ENCODE measurements at places on chromosomes 16 and 17.
A peak's percentile ranks its signal among the peaks of the same experiment; 100 is the strongest.

DNA sequence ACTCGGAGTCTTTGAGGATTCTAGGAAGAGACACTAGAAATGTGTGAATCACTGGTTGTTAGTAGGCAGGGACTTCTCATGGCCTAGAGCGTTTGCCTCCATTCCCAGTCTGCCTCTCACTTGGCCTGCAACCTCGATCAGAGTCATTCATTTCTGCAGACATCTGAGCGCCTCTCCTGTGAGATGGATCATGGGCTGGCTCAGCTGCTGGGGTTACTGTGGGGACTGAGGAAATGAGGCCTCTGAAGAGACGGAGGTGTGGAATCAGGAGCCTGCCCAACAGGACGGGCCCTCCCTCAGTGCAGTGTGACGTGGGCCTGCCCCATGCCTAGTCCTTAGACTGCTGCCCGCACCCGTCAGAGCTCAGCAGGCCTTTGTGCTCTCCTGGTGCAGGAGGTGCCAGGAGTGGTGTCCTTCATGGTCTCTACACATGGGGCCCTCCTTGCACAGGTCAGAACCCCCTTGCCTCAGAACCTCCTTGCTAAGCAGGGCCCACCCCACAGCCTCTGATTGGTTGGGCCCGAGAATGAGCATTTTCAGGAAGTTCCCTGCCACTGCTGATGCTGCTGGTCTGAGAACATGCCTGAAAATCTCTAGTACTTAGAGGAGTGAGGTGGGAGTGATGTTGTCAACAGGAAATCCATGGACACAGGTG is 99.4 kb downstream of the NPIPB11 start:
- no peak for DNase-seq

DNA sequence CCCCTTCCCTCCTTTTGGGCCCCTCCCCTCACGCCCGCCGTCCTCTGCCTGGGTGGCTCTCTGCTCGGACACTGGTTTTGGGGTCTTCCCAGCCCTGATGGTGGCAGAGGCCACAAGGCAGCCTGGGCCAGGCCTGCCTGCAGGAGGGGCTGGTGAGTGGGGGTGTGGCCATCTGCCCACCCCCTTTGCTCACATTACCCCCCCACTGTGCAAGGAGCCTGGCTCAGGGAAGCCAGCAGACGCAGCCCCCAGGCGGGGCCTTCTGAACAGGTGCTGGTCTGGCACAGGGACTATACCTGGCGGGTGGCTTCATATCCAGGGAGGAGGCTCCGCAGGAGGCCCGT is 10.7 kb upstream of the ZFPM1 start:
- DNase-seq = no peak

GRCh38 chr16:65744401-65744800 is 622.1 kb upstream of the CDH5 start:
- DNase-seq = no peak

GRCh38 chr16:88905563-88905962 is 39.1 kb upstream of the PABPN1L start:
- DNase-seq = no peak

DNA sequence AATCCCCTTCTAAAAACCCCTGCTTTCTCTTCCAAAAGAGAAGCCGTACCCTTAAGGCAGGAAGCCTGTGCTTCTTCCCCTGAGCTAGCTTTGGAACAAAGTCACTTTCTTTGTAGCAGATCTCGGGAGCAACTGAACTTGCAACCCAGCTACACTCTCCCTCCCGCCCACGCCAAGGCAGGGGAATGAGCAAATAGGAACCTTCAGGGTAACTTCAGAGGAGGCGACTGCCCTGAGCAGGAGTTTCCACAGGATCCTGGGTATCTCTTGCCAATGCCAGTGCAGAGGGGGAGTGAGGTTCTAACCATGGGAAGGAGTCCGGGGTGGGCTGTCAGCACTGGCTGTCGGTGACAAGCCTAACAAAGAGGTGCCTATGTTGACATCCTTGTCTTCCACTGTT is 5.9 kb upstream of the PIRT start:
- DNase-seq = no peak

- no peak for DNase-seq
Observed at GRCh38 chr17:81831563-81831956, 1.5 kb downstream of the MCRIP1 start.

- DNase-seq = no peak
Observed at GRCh38 chr16:31305219-31305618, 45.4 kb downstream of the ITGAM start.

- peak; percentile 52 for DNase-seq
Observed at GRCh38 chr17:17783116-17783824, 53.5 kb downstream of the SREBF1 start.

DNA sequence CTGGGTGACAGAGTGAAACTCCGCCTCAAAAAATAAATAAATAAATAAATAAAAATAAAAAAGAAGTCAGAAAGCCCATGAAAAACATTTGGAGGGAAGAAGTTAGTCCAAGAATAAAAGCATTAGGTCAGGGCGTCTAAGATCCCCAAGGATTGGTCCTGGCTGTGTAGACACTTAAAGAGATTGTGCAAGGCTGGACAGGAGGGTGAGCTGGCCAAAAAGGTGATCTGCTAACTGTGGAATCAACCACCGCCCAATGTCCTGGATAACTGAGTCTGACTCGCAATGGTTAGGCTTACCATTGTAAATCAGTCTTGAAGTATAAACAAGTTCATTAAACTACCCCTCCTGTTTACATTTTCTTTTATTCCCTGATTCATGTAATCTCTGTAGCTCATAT is 8.8 kb upstream of the ABCA8 start:
- DNase-seq = no peak

- DNase-seq = no peak
Observed at GRCh38 chr17:561116-561515, 153.5 kb downstream of the VPS53 start.

GRCh38 chr17:10169290-10169689 is 29.1 kb downstream of the GAS7 start:
- DNase-seq = no peak

DNA sequence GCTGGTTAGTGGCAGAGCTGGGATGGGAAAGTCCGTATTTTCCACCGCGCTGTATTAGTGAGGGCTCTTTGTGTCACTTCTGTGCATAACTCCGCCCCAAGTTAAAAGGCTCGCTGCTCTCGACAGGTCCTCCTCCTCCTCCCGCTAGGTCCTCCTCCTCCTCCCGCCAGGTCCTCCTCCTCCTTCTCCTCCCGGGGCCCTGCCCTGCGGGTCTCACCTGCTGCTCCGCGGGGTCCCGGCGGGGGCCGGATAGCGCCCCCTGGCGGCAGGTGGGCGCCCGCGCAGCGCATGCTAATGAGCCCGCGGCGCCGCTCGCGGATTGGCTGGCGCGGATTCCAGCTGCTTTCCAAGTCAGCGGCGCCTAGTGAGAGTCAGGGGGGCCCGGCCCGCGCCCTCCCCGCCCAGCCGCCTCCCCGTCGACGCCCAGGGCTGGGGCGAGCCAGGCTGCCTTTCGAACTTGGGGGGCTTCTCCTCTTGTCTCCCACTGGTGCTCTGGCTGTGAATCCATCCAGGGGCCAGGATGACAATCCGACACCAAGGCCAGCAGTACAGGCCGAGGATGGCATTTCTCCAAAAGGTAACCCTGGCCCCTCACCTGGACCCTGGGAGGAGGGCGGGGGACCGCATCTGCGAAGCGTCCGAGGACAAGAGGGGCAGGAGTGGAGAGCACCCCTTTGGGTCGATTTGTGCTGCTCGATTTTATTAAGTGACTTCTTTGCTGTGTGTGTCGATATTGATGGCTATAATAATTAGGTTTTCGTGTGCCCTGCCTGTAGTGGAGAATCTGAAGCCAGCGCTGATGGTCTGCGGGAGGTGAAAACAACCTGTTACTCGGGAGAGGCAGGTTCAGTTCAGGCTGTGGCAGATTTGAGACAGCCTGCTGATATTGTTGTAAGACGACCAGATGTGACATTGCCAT is at the start of gene RGS9:
TSS of gene RGS9 (plus strand) at position 350 of the 919 bp plus-strand sequence. CDS start at position 521, 171 bp downstream.
- peak; percentile 72 for DNase-seq

GRCh38 chr17:12731839-12732238 is 57.5 kb upstream of the ARHGAP44 start:
- DNase-seq = no peak

GRCh38 chr16:77987810-77988209 is 34.5 kb upstream of the CLEC3A start:
- no peak for DNase-seq

- no peak for DNase-seq
Observed at GRCh38 chr16:17342031-17342430, 128.7 kb downstream of the XYLT1 start.

Data from CD4-positive, alpha-beta T cell (primary cell).